ENCODE measurements at places on chromosomes 7 and 10. TPM values are rescaled to one million over a fixed set of nuclear protein-coding genes. Genes with fewer than 3 reads are reported as not detected.

PRSS37 gene
- not detected for total RNA-seq

MDH2 gene
- total RNA-seq = 339 TPM

SGCE gene
- 56.0 TPM for total RNA-seq

URGCP gene
- 27.7 TPM for total RNA-seq

Data from A549 treated with ZK216348 at 1 μM for 4 hours (cell line).